ENCODE measurements at places on chromosomes 1 and 21.

GRCh38 chr1:195831789-195832188, 776.5 kb downstream of the KCNT2 start:
- DNase-seq: no peak

GRCh38 chr1:23559136-23559984, at the start of gene ID3:
Gene ID3, minus strand, starts transcription at chr1:23559501. Its CDS starts 75 bp downstream, at chr1:23559426.
- DNase-seq: peak; percentile 95

DNA sequence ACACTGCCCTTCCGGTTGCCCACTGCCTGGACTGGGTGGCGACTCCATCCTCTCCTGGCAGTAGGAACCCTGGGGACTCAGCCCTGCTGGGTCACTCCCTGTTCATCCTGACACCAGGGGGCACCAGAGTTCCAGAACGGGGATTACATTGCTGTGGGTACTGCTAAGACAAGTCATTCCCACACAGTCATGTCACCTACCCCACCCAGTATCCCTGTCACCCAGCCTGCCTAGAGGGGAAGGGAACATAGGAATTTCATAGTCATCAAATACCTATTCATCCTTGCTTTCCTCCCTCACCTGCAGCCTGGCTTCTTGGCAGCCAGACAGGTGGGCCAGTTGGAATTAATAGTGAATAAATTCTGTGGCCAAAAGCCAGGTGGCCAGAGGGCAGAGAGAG, 9.8 kb upstream of the SFN start:
- peak; percentile 13 for DNase-seq

DNA sequence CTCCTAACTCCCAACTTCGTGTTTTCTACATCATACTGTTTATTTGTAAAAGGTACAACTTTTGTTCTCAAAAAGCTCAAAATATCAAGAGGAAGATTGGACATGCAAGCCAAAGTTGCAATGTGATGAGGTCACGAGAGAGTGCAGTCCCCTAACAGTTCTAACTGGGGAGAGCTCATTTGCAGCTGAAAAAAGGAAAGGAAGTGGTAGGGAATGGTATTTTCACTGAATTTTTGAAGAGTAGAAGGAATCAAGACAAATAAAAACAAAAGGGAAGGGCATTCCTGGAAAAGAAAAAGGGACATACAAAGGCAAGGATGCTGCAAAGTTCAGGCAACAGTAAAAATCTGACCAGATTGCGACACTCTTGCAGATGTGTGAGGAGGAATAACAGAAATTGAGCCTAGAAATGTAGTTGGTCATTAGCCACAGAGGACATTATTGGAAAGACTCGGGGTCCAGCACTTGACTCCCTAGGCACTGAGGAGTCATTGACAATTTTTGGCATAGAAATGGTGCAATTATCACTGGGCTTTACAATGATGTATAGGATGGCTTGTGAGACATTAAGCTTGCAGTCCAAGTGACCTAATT, 67.9 kb downstream of the TBX15 start:
- no peak for DNase-seq

DNA sequence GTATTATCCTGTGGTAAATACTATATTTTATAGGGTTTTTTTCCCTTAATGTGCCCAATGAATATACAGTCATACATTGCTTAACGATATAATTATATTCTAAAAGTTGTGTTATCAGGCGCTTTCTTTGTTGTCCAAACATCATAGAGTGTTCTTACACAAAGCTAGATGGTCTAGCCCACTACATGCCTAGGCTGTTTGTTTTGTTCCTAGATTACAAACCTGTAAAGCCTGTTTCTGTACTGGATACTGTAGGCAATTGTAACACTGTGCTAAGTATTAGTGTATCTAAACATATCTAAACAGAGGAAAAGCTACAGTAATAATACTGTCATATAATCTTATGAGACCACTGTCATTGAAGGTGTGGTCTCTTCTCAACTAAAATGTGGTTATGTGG, 242.6 kb upstream of the C1orf105 start:
- DNase-seq: no peak

DNA sequence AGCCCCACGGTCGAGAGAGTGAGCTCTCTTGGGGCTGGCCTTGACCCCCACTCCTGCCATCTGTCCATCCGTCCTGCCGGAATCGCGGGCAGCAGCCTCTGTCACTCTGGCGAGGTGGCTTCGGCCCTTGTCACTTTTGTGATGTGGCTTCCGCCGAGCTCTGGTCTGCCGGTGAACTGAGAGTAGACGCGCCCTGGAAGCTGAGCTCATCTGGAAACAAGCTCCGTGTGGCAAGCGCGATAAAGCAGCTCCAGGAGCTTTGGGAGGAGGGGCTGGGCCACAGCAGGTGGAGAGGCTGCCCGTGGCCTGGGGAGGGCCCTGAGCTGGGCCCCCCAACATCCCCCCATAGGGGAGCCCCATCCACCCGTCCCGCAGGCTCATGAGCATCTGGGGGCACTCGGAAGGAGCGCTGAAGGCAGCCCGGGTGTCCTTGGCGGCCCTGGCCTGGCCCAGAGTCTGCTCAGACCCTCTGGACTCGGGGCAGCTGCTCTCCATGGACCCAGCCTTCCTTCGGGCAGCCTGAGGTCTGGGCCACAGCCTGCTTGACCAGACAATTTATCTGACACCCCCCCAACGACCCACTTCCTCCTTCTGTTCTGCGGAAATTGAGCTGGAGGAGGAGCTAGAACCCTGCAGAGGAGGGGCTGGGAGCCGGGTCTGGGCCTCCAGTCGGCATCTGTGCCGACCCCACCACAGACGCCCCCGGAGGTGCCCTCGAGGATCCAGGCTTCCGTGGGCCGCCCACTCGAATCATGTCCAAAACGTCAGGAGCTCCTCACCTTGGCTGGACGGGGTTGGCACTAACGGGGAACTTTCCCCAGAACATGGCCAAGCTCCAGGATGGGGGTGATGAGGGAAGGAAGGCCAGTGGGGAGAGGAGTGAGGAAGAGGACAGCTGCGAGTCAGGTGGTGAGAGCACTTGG, 59.1 kb downstream of the SLC19A1 start:
- DNase-seq: no peak

- DNase-seq: no peak
These were observed 233.6 kb upstream of the PTBP2 start for GRCh38 chr1:96487971-96488370.

DNA sequence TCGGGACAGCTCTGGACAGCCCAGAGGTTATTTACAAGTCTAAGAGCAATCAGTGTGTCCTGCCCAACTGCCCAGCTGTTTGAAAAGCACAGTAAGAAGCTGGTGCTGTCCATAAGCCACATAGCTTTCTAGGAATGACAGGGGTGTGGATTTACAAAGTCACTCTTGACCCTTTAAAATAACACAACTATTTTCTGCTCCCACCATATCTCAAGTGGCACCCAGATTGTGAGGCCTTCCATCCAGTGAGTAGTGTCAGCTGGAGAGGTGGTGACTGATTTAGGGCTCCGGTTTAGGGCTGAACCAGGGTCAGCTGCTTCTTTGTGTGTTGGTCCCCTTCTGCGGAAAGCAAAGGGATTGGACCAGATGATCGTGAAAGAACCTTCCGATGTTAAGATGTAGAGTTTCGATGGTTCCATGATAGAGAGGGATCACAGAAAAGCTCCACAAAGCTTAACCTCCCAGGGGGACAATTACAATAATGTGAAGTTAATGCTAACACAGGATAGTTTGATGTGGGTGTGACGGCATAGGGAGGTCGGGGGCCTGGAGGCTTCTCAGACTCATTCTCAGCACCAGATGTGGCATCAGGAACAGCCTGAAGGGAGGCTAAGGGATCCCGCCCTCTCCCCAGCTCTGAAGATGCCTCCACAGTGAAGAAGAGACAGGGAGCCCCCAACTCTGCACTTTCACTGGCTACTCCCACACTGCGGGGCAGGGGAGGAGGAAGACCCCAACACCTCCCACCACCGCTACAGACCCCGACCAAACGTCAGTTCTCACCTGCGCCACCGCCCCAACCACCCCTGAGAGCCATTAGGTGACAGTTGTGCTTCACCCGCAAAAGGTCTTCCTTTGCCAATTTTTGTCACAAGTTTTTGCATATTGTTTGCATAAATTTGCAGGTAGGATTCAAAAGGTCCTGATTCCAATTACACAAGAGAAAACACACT, 40.6 kb downstream of the LRRC3 start:
- DNase-seq: no peak

DNA sequence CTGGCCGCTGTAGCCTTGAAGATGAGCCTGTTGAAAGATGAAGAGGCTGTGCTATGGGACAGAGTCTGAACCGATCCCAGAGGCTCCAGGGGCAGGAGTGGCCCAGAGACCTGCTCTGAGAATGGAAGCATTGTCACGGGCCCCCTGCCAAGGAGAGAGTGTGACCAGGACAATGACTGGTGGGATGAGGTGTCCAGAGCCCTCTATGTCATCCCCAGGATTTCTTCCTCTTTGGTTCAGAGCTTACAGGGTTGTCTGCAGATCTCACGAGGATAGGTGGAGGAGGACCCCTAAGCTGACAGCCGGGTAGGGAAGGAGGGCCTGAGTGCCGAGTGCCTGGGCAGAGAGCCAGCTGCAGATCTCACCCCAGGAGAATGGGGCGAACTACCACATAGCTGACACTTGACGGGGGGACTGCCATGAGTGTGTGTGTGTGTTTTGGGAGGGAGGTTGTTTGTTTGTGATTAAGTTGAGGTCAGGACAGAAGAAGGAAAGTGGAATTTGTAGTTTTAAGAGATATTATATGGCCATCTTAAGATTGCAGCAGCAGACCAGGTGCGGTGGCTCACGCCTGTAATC, 25.4 kb downstream of the PIK3CD start:
- no peak for DNase-seq

DNA sequence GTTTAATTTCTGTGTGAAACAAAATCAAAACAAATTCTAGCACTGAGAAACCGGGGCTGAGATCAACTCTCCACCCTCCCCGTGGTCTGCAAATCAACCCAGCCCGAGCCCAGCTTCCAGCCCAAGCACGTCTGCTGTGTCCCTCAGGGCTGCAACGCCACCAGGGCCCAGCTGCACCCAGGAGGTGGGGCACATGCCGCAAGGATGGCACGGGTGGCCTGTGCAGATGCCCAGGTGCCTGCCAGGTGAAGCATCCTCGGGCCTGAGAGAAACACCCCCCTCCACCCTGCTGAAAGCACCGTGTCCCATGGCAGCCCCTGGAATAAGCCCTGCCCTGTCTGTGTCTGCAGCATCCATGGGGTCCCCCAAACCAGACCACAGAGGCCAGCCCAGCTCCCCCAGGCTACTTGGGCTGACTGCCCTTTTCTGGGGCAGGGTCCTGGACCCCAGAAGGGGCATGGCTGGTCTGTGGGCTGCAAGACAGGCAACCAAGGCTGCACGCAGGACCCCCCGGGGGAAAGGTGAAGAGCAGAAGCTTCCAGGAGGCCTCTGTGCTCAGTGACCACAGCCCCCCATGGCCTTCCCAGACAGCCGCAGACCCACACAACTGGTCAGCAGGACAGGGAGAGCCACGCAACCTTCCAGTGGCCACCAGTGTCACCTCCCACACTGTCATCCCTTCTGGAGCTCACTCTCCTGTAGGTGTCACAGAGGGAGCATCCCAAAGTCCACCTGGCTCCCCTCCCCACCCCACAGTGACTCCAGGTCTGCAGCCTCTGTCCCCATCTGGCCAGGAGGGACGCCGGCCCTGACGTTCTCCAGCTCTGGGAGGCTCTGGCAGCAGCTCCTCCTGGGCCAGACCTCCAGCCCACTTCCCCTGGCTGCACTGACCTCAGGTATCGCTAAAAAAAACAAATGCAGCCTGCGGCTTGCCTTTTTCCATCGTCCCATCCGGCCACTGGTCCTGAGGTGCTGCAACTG, 7.7 kb downstream of the WNT9A start:
- DNase-seq: no peak

- DNase-seq: no peak
These were observed 64.8 kb downstream of the PRDM2 start for GRCh38 chr1:13764588-13765332.

DNA sequence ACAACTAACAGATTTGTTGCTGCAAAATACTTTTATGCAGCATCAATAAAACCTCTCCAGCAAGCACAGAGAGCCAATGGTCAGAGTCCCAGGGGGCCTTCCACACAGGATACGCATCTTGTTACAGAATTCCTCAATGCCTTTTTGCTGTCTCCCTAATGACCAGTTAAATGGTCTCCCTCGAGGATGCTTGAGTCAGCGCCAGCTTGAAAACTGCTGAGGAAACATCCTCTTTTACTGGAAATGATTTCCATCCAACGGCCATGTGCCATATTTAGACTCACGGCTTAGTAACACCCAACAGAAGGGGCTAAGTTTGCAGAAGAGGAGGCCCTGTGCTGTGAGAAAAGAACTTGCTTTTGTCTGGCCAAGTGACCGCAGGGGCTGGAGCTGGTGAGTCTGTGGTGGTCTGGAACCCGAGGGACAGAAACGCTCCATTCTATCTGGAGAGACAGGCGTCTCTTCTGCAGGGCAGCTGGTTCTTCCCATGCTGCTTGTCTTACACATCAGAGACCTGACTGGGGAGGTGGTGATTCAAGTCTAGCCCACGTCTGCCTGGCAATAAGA, 496.4 kb downstream of the SETD4 start:
- DNase-seq: no peak

GRCh38 chr1:187267827-187268226, 439.1 kb downstream of the PLA2G4A start:
- DNase-seq: peak; percentile 35

DNA sequence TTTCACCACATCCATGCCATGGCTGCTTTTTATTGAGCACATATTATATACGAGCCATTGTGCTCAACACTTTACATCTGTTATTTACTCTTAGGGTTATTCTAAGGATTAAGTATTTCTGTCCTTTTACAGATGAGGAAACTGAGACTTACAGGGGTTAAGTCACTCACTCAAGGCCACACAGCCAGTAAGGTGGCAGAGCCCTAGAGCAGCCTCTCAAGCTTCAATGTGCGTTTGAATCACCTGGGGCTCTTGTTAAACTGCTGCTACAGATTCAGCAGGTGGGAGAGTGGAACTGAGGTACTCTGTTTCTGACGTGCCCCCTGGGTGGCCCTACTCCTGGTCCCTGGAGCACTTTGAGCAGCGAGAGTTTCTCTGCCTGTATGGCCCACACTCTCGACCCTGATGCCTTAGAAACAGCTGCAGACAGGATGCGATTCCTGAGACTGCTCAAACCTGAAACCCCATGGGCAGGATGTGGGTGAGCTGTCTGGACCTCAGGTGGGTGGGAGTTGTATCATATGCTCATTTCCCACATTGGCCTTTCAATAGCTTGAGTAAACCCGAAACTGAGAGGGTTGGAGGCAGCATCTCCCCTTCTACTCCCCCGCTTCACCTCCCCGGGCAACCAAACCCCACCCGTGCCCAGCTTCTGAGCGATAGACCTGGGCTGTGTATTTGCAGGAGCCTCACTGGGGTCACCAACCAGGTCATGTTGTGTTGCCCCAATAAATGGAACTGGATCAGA, 59.3 kb downstream of the MAN1C1 start:
- DNase-seq: no peak

GRCh38 chr1:175649416-175649815, 94.0 kb downstream of the TNR start:
- no peak for DNase-seq

GRCh38 chr1:227736814-227737432, 1.7 kb downstream of the SNAP47 start:
- no peak for DNase-seq

GRCh38 chr1:193960499-193960898, 774.1 kb upstream of the B3GALT2 start:
- DNase-seq: no peak

GRCh38 chr1:65434255-65434654, 13.8 kb downstream of the LEPR start:
- no peak for DNase-seq

All from NCI-H446 treated with DMSO at 0.1 percent for 48 hours (cell line).